ENCODE measurements at places on chromosomes 2 and 18.

- no peak for DNase-seq
Measured at GRCh38 chr2:62688771-62689170, 16.7 kb upstream of the EHBP1 start.

- DNase-seq = no peak
Measured at GRCh38 chr2:120501591-120501990, 155.7 kb downstream of the INHBB start.

DNA sequence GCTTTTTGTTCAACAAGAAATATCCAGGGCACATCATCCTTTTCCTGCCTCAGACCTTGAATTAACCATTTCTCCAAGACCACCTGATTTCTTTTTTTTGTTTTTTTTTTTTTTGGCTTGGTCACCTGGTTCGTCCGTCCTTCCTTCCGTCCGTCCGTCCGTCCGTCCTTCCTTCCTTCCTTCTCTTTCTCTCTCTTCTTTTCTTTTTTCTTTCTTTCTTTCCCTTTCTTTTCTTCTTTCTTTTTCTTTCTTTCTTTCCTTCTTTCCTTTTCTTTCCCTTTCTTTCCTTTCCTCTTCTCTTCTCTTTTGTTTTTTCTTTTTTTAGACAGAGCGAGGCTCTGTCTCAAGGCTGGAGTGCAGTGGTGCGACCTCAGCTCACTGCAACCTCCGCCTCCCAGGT, 80.7 kb downstream of the TET3 start:
- no peak for DNase-seq

- no peak for DNase-seq
Measured at GRCh38 chr2:199223791-199224190, 233.9 kb downstream of the SATB2 start.
